ENCODE measurements at places on chromosomes 1 and 21.

DNA sequence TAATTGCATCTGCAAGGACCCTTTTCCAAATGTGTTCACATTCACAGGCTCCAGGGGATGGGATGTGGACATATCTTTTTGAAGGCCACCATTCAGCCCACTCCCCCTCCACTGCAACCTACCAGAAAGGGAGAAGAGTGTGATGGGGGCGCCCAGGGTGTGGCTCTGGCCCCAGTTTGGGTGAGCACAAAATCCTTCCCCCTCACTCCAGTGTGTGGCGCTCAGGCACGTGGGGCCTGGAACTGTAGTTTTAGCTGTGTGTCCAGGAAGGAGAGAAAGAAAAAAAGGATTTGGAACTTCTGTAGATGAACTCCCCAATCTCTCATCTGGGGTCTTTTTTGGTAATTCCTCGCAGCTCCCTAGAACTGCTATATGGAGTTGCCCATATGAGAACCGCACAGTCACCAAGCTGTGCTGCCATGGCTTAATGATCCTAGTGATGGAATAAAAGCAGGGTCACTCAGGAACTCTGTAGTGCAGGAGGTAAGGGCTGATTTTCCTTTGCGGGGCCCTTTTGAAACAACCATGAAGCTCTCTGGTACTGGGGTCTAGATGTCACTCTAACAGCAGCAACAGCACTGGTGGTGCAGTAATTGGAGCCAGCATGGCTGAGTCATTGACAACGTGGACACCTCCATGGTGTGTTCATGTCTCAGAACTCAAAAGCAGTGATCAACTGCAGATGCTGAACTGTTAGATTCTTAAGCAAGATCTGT lies 17.0 kb downstream of the AGT start:
- DNase-seq, result no peak

DNA sequence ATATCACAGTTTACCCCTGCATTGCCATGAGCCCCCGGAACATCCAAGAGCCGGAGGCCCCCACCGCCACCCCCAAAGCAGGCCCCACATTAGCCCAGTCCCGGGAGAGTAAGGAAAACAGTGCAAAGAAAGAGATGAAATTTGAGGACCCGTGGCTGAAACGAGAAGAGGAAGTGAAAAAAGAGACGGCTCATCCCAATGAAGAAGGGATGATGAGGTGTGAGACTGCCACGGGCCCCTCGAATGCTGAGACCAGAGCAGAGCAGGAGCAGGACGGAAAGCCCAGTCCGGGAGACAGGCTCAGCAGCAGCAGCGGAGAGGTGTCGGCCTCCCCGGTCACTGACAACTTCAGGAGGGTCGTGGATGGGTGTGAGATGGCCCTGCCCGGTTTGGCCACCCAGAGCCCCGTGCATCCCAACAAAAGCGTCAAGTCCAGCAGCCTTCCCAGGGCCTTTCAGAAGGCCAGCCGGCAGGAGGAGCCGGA lies 532.4 kb downstream of the KIF26B start:
- no peak for DNase-seq

GRCh38 chr1:28296401-28297261 lies 32.2 kb upstream of the MED18 start:
- no peak for DNase-seq

DNA sequence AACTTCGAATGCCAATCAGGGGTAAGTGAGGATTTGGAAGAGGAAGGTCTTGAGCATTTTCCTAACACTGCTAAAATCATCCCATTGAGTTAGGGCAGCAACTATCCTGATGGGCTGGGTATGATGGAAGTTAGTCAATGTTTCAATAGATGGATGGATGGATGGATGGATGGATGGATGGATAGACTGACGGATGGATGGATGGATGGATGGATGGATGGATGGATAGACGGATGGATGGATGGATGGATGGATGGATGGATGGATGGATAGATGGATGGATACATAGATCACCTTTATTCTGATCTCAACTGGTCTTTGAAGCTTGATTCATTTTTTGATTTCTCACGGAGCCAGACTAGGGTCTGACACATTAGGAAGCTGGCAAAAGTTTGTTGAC lies 2.3 kb upstream of the CLDN14 start:
- DNase-seq, result no peak

- DNase-seq, result no peak
Measured at GRCh38 chr21:45220071-45220481, 67.6 kb downstream of the POFUT2 start.

DNA sequence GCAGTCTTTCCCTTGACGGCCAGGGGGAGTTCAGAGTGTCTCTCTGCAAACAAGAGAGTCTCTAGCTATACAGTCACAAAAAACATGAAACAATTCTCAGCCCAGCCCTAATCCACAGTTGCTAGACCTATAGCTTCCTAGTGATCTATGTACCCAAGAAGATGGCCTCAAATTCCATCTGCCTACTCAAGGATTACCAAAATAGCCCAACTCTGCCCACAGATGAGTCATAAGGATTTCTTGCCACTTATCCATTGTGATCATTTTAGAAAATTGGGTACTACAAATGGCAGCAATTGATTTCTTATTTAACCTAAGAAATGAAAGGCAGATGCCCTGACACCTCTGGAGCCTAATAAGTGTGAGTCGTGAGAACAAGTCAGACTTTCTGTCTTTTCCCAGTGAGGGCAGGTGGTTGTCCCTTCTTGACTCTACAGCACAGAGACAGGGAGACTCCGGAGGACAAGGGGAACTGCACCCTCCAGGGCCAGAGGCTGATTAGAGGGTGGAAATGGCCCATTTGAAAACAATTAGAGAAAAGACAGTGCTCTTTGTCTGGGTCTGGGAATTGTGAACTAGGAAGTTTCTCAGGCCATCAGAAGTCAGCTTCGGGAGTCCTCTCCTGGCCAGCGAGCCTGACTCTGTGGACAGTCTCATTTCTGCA lies 65.4 kb downstream of the ABCA4 start:
- peak; percentile 55 for DNase-seq

DNA sequence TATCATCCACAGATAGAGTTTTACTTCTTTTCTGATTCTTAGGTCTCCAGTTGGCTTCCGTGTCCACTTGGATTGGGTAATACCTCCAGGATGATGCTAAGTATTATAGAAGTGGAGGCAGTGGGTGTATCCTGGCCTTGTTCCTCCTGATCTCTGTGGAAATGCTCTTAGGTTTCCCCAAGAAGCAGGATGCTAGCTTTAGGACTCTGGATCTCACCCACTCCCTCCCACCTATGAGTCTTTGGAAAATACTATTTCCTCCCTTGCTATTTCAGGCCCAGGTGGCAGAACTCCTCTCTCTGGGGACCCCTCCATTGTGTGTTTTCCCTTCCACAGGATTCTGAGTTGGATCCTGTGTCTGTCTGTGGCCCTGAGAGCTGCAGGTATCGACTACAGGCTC lies 86.7 kb downstream of the SIM2 start:
- DNase-seq, result no peak

GRCh38 chr1:87915771-87916170 lies 587.1 kb downstream of the LMO4 start:
- no peak for DNase-seq

DNA sequence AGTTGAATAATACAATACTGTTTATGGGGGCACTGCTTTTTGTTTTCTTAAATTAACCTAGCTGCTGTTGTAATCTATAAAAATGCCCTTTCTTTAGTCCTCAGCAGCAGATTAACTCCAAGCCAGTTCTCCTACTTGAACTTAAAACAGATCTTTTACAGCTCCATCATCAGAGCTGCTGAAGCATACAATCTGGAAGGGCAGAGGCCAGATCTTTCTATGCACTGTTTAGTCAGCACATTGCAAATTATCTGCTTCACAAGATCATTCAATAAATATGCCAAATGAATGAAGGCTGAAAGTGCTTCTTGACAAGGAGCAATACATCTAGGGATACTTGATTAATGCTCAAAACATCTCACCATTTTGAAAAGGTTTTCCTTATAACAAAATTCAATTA lies 115.8 kb downstream of the PLPPR5 start:
- no peak for DNase-seq

- DNase-seq, result no peak
Measured at GRCh38 chr1:9758559-9759121, 65.1 kb downstream of the CLSTN1 start.

GRCh38 chr1:47847763-47848162 lies 149.4 kb downstream of the TRABD2B start:
- DNase-seq, result no peak

DNA sequence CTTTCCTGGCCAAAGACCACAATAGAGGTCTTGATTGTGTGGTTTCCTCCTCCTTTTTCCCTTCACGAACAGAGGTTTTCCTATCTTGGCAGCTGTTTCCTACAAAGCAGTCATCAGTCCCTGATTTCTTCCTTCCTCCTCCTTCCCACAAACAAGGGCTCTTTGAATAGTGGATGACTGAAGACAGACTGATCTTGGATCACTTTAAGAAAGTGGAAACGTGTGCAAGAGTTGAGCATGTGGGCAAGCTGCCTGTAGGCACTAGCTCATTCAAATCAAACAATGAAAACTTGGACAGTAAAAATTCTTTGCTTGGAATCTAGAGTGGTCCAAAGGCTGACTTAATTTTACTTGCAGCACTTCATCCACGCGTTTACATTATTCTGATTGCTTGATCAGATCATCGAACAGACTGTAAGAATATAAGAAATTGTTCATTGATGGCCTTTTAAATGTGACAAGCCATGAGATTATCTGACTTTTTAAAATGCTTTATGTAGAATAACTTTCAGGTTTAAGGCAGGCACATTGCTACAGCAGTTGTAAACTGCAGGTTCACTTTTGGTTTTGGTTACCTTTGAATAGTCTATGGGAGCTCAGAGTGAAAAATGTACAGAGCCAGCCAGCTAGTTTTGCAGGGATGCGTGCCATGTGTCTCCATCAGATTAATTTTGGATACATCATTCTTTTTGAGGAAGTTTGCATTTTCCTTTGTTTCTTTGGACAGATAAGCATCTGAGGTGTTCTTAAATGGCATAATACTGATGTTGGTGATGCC lies 34.4 kb downstream of the ADGRL2 start:
- no peak for DNase-seq

- no peak for DNase-seq
Measured at GRCh38 chr1:200624679-200625335, 4.3 kb upstream of the KIF14 start.

- no peak for DNase-seq
Measured at GRCh38 chr1:116494745-116495144, 76.1 kb downstream of the CD58 start.

- no peak for DNase-seq
Measured at GRCh38 chr1:110502402-110503151, 16.4 kb downstream of the KCNA10 start.

All from HS-27A (cell line).